T-cell (primary cell): ENCODE measurements at places on chromosomes 16 and 17.

GRCh38 chr16:68490829-68491575 lies 42.7 kb upstream of the SMPD3 start:
- no peak for DNase-seq

- no peak for DNase-seq
These were observed 9.9 kb upstream of the WFIKKN1 start for GRCh38 chr16:620700-621525.

GRCh38 chr17:49241692-49242397 lies 11.3 kb upstream of the PHOSPHO1 start:
- DNase-seq: no peak

- no peak for DNase-seq
These were observed 11.9 kb downstream of the MAP3K3 start for GRCh38 chr17:63634163-63634562.

DNA sequence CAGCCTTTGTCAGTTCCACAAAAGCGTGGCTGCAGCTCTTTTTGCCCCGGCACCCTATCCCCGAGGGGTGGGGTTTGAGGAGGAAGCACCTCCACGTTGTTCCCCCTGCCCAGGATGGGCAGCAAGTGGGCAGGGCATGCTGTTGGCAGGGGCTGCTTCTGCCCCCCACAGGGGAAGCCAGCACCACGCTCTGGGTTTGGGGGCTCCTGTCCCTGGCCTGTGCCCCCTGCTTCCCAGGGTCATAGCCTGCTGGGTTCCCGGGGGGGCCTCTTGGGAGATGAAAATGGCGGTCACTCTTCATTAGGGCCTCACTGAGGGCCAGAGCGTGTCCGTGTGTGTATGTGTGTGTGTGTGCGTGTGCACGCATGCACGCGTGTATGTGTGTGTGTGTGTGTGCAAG lies 22.8 kb downstream of the LASP1 start:
- no peak for DNase-seq

DNA sequence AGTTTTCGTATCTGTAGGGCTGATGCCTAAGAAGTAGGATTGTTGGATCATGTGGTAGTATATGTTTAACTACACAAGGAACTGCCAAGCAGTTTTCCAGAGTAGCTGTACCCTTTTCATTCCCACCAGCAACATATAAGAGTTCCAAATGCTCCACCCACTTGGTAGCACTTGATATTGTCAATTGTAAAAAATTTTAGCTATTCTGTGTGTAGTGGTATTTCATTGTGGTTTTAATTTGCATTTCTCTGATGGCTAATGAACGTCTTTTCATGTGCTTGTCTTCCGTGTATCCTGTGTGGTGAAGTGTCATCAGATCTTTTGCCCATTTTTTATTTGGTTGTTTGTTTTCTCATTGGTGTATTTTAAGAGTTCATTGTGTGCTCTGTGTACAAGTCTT lies 69.7 kb downstream of the TANC2 start:
- no peak for DNase-seq
